NCI-H82 (cell line): ENCODE measurements at places on chromosomes 16 and 17.

DNA sequence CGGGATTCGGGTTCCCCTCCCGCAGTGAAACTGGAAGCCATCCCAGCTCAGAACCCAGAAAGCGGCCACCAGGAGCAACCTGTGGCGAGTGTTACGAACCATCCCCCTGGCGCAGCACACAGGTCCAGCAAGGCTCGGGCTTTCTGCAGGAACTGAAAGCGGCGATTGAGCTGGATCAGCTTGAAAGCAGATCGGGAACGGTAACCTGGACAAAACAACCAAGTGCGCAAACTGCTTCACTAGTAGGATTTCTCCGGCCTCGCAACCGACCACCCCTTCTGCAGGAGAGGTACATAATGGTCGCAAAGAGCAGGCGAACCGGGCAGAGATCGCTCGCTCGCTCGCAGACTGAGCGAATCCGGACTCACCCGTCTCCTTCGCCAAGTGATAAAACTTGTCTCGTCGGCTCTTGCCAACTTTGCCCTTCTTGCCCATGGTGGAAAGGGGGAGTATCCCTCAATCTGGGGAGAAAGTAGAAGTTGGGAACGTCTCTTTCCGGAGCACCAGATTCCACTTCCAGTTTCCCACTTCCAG is 696 bp upstream of the PSMC5 start:
- DNase-seq: peak; percentile 53

GRCh38 chr17:41547921-41548843 is 20.1 kb upstream of the KRT19 start:
- no peak for DNase-seq

- no peak for DNase-seq
Measured at GRCh38 chr17:17279316-17279715, 1.7 kb downstream of the COPS3 start.

DNA sequence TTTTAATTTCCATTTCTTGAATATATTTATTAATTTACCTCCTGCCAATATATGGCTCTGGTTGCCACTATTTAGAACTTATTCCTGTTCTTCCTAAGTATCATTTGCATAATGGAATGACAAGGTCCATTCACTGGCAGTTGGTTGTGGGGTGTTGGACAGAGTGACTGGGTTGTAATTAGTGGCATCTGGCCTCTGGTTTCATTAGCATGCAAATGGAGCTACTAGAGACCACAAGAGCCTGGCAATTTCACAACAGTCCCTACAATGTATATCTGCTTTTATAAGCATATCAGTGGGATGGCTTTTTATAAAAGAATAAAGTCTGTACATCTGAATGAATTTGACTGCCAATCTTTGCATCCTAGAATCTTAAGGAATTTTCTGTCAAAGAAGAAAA is 1030.9 kb upstream of the CDH8 start:
- DNase-seq: peak; percentile 11

DNA sequence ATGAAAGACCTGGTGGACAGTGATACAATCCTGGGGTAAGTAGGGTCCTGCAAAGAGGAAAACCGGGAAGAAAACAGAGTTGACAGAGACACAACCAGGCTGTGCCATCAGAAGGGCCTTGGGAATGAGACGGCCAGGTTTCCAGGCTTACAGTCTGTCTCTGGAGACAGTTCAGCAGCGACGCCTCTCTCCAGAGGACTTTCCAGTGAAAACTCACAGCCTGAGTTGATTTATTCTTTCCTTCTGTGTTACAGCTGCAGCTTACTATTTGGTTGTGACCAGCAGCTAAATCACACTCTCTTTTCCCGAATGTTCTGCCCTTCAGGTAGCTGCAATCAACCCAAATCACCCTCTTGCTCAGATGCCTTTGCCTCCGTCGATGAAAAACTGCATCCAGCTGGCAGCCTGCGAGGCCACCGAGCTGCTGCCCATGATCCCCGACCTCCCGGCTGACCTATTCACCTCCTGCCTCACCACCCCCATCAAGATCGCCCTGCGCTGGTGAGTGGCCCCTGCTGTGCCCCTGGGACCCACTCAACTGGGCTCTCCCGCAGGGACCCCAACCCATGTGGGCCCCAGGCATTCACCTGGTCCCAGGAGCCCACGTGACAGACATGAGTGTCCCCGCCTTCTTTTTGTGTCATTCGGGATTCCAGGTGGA is 209.2 kb downstream of the RPTOR start:
- DNase-seq: no peak

GRCh38 chr17:43550754-43551153 is 4.6 kb upstream of the ETV4 start:
- no peak for DNase-seq

- DNase-seq: no peak
Measured at GRCh38 chr16:49639739-49640431, 216.0 kb downstream of the ZNF423 start.

DNA sequence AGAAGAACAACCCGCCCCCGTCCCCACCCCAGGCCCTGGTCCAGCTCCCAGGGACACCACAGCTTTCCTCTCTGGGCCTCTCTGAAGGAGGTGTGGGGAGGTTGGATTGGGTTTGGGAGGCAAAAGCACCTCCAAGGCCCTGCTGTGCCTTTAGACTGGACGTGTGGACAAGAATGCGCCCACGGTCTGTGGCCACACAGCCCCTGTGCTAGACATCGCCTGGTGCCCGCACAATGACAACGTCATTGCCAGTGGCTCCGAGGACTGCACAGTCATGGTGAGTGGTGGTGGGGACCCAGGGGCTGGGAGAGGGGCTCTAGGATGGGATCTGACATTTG is 3.0 kb downstream of the CORO1A start:
- no peak for DNase-seq

GRCh38 chr16:17770104-17770503 is 299.3 kb upstream of the XYLT1 start:
- DNase-seq: no peak

DNA sequence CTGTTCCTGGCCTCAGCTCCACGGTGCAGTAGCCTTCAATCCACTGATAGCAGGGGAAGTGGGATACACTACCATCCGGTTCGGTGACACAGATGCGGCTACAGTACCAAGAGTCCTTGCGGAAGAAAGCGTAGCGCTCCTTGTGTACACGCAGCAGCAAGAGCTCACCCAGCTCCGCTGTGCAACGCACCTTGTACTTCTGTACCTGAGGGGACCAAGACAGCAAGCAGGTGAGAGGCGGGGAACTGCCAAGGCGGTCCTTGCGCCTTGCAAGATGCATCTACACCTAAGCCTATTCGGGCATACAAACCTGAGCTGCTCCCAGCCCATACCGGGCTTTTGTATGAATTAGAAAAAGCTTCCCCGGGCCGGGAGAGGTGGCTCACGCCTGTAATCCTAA is 1.5 kb downstream of the ALOXE3 start:
- DNase-seq: no peak

DNA sequence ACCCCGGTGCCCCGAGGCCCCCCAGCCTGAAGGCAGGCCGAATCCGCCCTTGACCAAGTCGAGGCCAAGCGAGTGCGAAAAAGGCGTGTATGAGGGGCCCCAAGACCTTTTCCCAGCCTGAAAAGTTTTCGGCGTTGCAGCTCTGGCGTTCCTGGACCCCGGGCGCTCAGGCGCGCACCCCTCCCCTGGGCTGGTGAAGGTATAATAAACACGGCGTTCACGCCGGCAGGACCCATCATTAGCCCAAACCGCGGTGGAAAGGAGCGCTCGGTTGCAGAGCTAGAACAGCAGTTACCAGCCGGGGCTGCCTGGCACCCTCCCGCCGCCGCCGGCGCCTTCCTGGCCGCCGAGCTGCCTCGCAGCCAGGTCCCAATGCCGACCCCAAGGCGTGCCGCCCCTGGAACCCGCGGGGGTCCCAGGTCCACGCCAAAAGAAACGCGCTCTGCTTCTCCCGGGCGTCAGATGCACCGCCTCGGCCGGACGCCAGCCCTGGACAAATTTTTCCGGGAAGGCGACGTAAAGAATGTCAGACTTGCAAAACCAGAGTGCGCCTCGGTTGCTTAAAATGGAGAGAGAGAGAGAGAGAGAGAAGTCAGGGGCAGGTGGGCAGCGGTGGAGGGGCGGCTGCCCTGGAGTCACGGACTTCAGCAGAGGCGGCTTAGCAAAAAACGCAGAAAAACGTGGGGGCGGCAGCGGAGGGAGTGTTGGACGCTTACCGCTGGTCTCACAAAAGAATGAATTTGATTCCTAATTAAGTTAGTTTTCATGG is 11.5 kb upstream of the FOXF1 start:
- no peak for DNase-seq

GRCh38 chr17:74211141-74211911 is 2.0 kb upstream of the TTYH2 start:
- peak; percentile 67 for DNase-seq

DNA sequence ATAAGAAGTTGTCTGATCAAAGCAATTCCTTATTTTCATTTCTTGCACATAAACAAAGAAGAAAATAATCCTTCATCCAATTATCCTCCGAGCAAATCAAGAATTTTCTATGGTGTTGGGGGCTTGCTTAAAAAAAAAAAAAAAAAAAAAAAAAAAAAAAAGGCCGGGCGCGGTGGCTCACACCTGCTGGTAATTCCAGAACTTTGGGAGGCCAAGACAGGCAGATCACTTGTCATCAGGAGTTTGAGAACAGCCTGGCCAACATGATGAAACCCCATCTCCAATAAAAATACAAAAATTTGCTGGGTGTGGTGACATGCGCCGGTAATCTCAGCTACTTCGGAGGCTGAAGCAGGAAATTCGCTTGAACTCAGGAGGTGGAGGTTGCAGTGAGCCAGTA is 19.3 kb downstream of the CNP start:
- no peak for DNase-seq

- peak; percentile 73 for DNase-seq
Measured at GRCh38 chr16:57764341-57765159, 29.0 kb downstream of the KATNB1 start.

DNA sequence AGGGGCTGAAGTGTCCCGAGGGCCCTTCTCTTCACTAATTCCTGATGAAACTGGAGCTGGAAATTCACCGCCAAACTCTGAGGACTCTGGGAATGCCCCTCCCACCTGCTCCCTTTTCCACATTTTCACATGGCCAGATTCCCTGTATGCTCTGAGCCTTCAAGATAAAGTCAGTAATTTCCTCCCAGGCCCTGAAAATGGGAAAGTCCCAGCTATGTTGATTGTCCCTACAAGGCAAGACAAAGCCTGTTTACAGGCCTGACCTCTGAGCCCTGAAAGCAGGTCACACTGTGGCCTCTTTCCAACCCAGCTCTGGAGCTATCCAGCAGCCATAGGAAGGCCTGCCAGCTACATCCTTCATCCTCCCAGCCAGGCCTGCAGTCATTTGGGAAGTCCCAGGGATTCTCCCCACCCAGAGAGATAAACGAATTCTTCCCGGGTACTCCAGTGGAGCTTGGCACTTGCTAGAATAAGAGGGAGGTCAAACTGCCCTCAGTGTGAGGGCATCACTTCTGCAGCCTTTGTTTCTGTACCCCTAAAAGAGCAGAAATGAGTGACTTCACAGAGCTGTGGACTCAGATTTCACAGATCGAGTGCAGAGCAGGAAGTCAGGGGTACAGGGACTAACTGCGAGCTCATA is 19.6 kb upstream of the CCL2 start:
- no peak for DNase-seq

- no peak for DNase-seq
Measured at GRCh38 chr16:85200471-85201278, 88.4 kb upstream of the CIBAR2 start.

DNA sequence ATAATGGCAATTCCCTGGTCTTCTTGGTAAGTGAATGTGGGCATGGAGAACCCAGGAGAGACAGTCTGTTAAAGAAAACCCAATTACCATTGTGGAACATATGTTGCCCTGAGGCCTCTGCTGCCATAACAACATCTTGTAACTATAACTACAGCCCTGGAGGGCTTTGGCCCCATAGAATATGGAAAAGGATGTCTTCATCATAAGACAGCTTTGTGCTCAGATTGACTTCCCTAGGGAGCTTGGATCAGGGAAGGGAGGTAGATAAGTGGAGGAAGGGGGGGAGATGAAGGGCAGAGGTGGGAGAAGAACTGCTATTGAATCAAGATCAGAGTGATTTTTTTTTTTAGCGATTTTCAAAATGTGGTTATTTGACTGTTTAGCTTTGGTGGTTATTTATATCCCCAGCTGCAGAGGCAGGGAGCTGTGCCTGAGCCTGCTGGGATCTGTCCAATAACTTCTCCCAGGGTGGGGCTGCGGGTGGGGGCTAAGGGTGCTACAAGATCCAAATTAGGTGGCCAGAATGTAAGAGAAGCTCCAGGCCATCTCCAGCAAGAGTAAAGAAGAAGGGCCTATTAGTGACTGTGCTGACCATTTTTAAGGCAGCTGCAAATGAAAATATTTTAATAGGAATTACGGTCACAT is 5.3 kb upstream of the KAT7 start:
- peak; percentile 97 for DNase-seq

- DNase-seq: peak; percentile 53
Measured at GRCh38 chr16:11743308-11744074, 834 bp upstream of the TXNDC11 start.

- DNase-seq: no peak
Measured at GRCh38 chr17:36017799-36018198, at the start of gene CCL23. CCL23 (minus strand) TSS chr17:36017972; CDS start chr17:36017897, 75 bp downstream.
